Posterior cingulate gyrus (tissue), 11 donors: ENCODE measurements at places on chromosomes 2 and 18.

GRCh38 chr2:100986157-100986556, 15.9 kb upstream of the RPL31 start:
- DNase-seq, result no peak

GRCh38 chr2:183037553-183038340, 510 bp downstream of the NCKAP1 start:
- peak; percentile 90 for DNase-seq

GRCh38 chr2:173187941-173188788, 112.5 kb downstream of the MAP3K20 start:
- DNase-seq, result no peak

DNA sequence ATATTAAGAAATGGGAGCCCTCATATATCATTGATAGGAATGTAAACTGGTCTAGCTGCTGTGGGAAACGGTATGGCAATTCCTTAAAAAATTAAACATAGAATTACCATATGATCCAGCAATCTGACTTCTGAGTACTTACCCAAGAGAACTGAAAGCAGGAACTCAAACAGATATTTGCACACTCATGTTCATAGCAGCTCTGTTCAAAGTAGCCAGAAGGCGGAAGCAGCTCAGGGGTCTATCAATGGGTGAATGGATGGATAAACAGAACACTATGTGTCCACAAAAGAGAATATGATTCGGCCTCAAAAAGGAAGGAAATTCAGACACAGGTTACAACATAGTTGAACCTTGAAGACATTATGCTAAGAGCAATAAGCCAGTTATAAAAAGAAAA, 135.7 kb upstream of the NDUFV2 start:
- DNase-seq, result no peak

GRCh38 chr2:223057569-223057968, 5.6 kb downstream of the KCNE4 start:
- DNase-seq, result no peak

- DNase-seq, result no peak
These were observed 9.3 kb downstream of the PTH2R start for GRCh38 chr2:208415897-208416296.

- no peak for DNase-seq
These were observed 50.0 kb downstream of the SNORC start for GRCh38 chr2:232920055-232920454.

GRCh38 chr2:172858473-172858745, 122.8 kb downstream of the RAPGEF4 start:
- no peak for DNase-seq

DNA sequence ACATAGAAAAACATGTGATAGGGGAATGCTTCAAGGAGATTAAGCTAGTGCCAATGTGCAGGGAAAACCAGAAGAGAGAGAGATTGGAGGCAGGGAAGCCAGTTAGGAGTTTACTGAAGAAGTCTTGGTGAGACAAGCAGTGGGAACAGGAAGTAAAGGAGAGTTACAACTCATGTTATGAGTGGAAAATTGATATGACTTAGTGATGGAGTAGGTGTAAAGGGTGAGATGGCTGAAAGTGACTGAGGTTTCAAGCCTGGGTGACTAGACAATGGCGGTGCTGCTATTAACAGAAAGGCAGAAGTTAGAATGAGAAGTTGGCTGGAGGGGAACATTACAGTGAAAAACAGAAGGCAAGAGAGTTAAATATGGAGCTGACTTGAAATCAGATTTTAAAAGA, 16.5 kb downstream of the DOK1 start:
- DNase-seq, result no peak

GRCh38 chr2:137705296-137705695, 259.0 kb upstream of the HNMT start:
- no peak for DNase-seq

DNA sequence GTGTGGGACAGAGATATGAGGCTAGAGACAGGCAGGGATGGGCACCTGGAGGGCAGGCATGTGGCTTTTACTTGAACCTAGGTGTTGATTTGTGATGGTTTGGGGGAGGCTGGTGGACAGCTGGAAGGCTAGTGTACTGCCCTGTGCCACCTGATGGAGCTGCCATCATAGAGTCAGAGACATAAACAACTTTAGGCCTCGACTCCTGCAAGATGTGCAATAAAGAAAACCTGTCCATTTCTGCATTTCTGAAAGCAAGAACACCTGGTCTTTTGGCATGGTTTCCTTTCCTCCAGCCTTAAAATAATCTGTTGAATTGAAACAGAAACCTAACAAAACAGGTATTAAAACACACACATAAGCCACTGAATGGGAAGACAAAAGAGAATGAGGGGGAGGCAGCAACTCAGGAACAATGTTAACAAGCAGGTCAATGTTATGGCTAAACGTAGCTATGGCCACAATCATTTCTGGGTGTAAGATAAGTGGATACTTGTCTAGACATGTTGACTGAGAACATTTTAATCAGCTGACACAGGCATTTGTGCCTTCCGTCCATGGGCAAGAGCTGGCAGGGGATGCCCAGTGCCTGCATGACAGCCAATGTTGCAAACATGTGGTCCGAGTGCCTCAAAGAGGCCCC, 87.8 kb downstream of the KCTD1 start:
- DNase-seq, result no peak

DNA sequence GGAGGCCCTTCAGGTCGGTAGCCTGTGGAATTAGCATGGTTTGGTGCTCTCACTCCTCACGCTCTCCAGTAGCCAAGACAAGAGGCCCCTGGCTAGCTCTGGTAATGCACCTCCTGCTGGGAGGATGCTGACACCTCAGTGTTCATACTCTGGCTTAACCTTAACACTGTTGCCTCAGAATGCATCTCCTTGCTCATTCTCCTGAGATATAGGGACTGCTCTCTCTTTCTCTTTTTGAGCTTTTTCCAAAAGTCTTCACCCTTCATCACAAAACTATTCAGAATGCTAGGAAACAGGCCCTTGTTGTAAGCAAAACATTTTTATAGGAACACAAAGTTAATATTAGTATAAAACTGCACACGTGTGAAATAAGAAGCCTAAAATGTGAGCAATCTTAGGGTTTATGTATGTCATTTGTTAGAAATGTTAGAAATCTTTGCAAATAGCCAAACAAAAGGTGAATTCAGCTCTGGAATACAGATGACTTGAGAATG, 17.3 kb upstream of the IMPA2 start:
- DNase-seq, result no peak

GRCh38 chr2:236205867-236206645, 37.9 kb upstream of the GBX2 start:
- no peak for DNase-seq

DNA sequence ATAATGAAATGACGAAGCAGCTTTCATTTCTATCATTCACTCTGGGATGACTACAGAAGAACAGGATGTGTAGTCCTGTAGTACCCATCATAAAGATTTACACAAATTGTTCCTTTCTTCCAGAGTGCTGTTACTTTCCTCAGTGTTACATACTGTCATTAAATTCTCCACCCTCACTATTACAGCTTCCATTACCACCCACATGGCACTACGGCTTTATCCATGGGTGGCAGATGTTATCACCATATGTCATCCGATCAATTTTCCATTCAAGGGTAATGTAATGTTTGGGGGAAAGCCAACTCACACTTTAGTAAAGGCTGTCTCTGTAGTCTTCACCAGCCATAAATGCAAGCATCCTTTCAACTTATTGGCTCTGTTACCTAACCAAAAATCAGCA, 7.1 kb upstream of the CSRNP3 start:
- DNase-seq, result no peak

GRCh38 chr2:38499548-38500282, 103.0 kb downstream of the HNRNPLL start:
- no peak for DNase-seq

GRCh38 chr2:138275292-138275690, 226.3 kb upstream of the SPOPL start:
- DNase-seq, result no peak

- no peak for DNase-seq
These were observed 23.4 kb downstream of the ACSL3 start for GRCh38 chr2:222884114-222884771.

- DNase-seq, result no peak
These were observed 562.1 kb downstream of the TMX3 start for GRCh38 chr18:68152770-68153169.

GRCh38 chr18:8424917-8425725, 184.1 kb upstream of the RAB12 start:
- no peak for DNase-seq

- no peak for DNase-seq
These were observed 321.4 kb downstream of the IRS1 start for GRCh38 chr2:226478109-226478809.

GRCh38 chr18:78610179-78610578, 369.4 kb upstream of the SALL3 start:
- DNase-seq, result no peak

- no peak for DNase-seq
These were observed 409.2 kb upstream of the TCF4 start for GRCh38 chr18:55997151-55997561.

DNA sequence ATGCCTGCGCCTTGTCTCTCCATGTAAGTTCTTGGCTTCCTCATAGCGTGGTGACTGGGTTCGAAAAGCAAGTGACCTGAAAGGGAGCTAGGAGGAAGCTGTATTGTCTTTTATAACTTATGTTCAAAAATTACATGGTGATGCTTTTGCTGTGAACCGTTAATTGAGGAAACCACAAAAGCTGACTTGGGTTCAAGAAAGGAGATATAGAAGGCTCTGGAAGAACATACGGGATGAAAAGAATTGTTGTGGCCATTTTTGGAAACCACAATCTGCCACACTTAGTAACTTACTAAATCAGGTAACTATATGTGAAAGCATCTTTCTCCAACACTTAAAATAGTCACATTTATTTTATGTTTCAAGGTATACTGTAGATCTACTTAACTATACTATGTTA, 177.0 kb upstream of the RBMS1 start:
- no peak for DNase-seq

DNA sequence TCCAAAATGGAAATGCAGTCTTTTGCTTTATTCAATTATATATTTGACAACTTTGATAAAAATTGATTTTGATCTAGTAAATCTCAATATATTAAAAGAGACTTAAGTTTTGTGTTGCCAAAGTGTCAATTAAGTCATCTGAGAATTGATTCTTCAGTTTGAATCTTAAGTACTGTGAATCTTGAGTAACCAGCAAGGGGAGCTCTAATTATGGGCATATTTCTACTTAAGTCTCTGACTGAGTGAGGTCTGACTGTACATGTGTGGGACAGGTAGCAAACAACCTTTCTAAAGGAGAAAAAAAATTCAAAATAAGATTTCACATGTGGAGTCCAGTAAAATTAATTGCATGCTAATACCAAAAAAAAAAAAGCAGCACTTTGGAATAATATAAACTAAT, 503.7 kb upstream of the SLC8A1 start:
- DNase-seq, result no peak

- no peak for DNase-seq
These were observed 138.1 kb downstream of the B3GNT2 start for GRCh38 chr2:62334009-62334408.

DNA sequence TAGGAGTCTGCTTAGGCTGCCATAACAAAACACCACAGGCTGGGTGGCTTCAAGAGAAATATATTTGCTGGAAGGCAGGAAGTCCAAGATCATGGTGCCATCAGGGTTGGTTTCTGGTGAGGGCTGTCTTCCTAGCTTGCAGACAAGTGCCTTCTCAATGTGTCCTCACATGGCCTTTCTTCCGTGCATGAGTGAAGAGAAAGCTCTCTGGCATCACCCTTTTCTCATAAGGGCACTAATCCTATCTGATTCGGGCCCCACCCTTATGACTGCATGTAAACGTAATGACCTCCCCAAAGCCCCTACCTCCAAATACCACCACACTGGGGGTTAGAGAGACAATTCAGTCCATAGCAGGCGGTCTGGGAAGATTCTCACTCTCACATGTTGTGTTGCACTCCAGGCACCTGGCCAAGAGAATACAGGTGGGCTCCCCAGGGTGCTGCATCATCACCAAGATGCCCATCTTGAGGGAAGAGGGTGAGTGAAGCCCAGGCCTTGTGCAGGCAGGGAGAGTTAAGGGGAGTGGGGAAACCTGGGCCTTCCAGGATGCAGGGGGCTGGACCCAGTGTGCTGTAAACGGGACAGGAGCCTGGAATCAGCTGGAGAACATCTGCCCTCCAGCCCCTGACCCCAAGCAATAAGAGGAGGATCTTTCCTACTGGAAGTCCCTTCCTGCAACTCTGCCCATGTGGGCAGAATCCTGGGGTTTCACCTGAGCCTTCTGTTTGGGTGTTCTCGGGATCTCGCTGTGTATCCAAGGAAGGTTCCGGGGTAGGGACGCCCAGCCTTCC, 10.2 kb downstream of the CATIP start:
- DNase-seq, result peak; percentile 30

GRCh38 chr2:205405752-205406151, 276.5 kb upstream of the NRP2 start:
- DNase-seq, result no peak

- DNase-seq, result no peak
These were observed 58.1 kb upstream of the IL1RL1 start for GRCh38 chr2:102253140-102253752.

- no peak for DNase-seq
These were observed 234.3 kb downstream of the ETAA1 start for GRCh38 chr2:67631483-67631882.

DNA sequence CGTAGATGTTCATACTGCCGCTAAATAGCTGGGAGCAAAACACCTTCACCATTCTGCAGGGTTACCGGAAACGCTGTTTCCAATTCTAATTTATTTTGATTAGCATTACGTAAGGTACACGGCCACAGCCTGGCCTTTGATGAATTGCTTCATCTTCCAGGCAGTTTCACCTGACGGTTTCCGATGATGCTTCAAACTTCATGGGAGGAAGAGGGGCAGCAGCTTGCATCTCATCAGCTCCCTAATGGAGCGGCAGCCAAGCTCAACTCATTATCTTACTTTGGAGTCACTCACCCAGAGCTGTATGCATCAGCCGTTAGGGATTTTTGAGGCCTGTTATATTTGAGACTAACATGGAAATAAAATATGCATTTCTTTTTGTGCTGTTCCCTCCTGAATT, 54.8 kb downstream of the TMEM18 start:
- no peak for DNase-seq

DNA sequence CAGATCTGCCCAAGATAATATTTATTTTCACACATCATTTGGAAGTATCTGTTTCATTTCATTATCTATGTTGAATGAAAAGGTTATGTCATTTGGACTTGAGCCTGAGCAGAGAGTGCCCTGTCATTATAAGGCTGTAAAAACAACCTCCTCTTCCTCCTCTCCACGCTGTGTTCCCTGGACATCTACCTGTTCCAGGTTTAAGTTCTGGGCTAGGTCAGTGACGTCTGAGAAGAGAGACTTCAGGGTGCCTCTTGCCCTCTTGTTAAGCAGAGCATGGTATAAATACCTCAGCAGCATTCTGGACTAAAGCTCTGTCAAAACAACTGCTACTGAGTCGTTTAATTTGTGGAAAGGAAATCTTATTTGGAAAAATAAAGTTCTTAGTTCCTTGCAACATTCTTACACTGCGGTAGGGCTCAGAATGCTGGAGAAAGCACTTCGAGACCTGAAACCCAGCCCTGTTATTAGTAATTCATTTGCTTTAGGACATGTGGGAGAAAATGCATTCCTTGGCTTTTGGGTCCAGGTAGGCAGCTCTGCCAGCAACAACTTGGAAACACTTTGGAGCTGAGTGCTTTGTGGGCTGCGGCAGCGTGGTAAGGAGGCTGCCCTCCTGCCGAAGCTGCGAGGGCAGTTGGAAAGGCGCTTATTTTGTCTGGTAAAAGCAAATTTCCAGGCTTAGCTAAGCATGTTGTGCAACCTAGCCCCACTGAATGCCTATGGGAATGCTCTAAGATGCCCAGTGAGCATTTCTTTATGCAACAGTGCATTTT, 91.8 kb upstream of the NEDD4L start:
- DNase-seq, result no peak

GRCh38 chr2:128789776-128790455, 471.2 kb upstream of the HS6ST1 start:
- no peak for DNase-seq

GRCh38 chr2:64565949-64566710, 42.0 kb downstream of the AFTPH start:
- DNase-seq, result no peak
